ENCODE measurements at places on chromosomes 16 and 17.

DNA sequence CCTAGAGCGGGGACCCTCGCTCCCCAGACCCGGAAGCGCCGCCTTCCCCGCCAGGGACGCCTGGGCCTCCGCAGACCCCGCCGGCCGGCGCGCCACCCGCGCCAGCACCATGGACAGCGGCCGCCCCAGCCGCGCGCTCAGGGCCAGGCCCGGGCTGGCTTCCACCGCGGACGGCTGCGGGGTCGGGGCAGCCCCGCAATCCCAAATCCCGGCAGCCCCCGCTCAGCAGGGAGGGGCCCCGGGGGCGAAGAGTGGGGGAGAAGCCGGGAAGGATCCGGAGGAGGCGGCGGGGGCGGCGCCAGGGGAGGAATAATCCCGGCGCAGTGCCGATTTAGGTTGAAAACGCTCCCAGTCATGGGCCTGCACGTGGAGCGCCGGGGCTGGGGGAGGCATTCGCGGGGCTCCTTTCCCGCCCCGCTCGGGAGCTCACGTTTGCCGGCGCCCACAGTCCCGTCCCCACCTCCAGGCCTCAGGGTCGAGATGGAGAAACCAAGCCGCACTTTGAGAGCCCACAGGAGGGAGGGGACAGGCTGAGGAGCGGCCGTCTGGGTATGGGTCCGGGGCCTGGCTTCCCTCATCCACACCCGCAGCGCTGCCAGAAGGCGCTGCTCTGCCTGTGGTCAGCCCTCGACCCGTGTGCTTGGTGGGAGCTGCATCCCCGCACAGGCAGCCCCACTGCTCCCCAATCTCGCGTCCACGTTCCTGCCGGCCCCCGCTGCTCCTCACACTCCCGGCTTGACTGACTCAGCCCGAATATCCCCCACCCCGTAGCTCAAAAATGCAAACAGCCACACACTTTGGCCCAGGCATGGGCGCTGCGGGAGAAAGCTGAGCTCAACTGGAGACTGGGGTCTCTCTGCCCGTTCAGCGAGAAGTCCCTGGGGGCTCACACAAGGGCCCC lies 4.7 kb downstream of the FBXL16 start:
- no peak for DNase-seq

GRCh38 chr17:29855686-29856085 lies 74.3 kb downstream of the SSH2 start:
- DNase-seq: no peak

- DNase-seq: no peak
Measured at GRCh38 chr17:71402661-71403141, 718.1 kb upstream of the SOX9 start.

GRCh38 chr16:50269061-50269705 lies 2.8 kb downstream of the ADCY7 start:
- DNase-seq: peak; percentile 46

DNA sequence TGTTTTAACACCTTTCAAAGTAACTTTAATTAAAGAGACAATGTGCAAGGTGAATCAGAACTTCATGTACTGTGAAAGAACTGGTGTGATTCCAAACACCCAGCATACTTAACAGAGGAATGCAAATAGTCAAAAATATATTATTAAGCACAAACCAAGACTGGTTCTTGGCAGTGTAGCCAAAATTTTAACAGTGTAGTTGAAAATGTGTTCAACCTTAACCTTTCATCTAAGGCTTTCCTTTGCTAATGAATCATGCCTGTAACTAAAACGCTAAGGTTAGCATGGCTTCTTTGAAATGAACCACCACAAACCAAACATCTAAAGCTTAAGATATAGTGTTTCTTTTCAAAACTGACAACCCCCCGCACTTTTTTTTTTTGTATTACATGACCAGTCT lies 146.3 kb upstream of the AXIN2 start:
- no peak for DNase-seq

DNA sequence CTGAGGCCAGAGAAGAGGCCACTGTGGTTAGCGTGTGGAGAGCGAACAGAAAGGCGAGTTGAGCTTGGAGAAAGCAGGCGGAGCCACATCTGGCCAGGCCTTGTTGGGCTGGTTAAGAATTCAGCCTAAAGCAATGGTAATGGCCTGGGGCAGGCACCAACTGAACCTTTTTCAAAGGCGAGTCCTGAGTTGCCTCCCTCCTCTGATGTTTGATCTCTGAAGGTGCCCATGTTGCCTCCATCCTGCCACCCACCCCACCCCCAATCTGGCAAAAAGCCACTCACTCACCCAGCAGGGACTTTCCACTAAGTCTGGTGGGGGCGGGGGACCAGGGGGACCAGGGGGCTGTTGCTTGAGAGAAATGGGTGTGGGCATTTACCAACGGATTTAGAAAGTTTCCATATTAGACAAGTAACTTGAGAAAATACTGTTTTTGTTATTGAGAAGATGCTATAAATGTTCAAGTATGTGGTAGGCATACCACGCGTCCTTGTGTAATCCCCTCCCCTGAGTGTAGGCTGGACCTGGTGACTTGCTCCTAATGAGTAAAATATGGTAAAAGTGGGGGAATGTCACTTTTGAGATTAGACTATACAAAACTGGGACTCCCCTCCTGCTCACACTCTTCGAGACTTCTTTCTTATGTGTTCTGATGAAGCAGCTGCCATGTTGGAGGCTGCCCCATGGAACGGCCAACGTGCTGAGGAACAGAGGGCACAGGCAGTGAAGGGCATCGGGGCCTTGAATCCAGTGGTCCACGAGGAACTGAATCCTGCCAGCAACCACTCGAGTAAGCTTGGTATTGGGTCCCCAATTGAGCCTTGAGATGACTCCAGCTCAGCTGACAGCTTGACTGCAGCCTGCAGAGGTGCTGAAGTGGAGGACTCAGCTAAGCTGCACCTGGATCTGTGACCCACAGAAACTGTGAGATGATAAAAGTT lies 29.9 kb upstream of the TNS4 start:
- DNase-seq: peak; percentile 44

GRCh38 chr16:53503991-53504663 lies 1.1 kb upstream of the AKTIP start:
- DNase-seq: peak; percentile 81

DNA sequence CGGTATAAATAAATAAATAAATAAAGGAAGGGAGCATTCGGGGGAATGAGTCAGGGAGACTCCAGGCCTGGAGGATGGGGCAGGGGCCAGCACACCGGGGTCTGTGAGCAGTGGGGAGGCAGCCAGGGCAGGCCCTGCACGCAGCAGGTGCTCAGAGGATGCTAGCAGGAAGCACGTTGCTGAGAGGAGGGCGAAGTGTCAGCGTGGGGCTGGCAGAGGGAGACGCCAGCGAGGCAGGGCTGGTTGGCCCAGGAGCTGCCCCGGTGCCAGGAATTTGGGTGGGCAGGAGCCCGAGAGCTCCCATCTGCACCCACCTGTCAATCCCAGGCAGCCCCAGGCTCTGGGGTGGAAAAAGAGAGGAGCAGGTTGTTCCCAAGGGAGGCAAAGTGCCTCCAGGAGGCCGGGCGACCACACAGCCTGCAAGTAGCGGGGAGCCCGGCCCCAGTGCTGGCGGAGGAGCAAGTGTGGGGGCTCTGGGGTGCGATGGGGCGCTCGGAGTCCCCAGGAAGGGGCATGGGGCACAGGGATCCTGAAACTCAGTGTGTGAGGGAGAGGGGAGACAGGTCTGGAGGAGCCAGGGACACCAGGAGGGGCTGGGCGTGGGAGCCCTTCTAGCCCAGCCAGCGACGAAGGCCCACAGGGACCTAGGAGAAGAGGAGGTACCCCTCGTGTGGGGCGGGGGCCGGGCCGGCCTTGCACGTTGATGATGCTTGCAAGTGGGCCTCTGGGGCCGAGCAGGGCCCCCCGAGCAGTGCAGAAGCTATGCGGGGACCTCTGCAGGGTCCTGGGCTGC lies 28.0 kb downstream of the SOX8 start:
- no peak for DNase-seq

DNA sequence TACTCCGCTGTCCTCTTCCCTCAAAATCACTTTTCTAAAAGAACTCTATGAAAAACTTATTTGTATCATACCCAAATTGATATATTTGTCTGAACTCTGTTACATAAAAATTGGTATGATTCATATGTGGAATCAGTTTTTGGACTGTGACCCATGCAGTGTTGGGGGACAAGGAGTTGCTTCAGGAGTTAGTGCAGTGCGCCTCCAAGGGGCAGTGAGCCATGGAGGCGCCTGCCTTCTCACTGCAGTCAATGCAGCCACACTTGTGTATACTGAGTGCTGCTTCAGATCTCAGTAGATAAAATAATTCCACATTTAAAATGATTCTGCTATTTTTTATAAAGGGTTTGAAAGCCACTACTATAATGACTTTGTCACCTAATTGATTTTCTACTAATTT lies 32.5 kb downstream of the DGKE start:
- no peak for DNase-seq

Measured in sigmoid colon (tissue), 7 donors.